ENCODE measurements at places on chromosomes 12 and 14.
A peak's percentile ranks its signal among the peaks of the same experiment; 100 is the strongest.

DNA sequence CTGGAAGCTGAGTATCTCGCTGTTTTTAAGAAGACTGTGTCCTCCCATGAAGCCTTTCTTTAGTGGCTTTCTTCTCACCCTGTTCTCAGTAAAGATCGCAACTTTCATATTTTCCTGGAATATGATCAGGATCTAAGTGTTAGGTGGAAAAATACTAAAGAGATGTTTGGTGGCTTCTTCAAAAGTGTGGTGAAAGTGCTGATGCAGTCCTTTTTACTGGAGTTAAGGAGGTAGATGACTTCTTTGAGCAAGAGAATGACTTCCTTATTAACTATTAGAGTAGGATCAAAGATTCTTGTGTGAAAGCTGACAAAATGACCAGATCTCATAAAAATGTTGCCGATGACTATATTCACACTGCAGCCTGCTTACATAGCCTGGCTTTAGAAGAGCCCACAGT, 141.6 kb downstream of the SLC5A8 start:
- DNase-seq, result no peak

GRCh38 chr14:36439766-36440165, 80.3 kb downstream of the NKX2-1 start:
- DNase-seq, result no peak

DNA sequence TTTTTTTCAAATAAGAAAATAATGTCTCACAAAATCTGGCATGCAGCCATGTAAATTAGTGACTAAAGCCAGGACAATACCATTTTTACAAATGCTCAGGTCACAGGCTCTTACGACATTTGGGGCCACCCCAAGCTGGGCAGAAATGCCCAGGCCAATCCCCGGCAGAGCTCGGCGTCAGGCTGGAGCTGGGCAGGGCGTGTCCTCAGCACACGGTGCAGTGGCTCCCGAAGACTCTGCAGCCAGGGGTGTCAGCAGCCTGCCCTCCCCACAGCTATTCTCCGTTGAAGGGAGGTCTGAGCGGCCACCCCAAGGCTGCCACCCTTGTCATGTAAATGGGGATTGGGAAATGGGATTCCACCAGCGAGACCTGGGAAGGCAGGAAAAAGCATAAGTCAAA, 158.6 kb downstream of the DICER1 start:
- no peak for DNase-seq

DNA sequence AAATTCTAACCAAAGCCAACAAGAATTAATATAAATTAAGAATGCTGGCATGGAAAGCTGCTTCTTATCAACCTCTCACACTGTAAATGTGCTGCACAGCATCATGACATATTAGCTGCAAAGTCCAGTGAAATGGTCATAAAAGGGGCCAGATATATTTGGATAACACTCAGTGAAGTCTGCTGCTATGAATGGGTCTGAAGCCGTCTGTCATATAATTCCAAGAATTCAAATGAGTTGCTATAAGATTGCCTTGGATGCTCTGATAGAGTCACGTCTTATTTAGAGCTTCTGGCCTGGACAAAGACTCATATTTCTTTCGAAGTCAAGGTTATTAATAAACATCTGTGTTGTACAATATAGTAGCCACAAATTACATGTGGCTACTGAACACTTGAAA, 54.3 kb upstream of the OVCH1 start:
- DNase-seq, result no peak

DNA sequence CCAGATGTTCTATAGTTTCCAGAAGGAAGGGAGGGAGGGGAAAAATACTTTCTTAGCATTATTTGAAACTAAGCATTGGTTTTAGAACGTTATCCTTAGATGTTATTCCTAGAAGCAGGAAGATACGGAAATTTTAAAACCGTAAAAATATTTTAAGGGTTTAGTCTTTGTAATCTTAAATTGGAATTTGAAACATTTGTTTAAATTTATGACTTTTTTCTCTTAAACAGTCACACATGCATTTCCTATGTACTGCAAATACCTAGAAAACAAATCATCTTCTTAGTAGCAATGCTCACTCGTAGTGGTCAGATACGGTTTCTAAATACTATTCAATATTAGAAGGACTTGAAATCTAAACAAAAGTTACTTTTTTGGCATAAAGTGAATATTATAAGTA, 282.0 kb downstream of the ERC1 start:
- no peak for DNase-seq

DNA sequence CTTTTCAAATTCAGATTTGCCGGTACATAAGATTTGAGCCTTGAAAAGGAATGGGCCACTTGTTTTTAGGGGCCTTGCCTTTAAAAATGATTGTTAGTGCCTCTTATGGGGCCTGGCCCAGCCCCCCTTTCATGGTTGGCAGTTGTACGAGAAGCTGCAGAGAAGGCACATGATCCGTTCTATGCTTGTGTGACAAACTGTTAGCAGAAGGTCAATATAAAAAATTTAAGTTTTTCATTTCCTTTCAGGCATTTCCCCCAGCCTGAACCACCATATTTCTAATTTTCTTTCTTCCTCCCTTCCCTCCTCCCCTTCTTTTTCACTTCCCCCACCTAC, 119.1 kb downstream of the PLXNC1 start:
- no peak for DNase-seq

DNA sequence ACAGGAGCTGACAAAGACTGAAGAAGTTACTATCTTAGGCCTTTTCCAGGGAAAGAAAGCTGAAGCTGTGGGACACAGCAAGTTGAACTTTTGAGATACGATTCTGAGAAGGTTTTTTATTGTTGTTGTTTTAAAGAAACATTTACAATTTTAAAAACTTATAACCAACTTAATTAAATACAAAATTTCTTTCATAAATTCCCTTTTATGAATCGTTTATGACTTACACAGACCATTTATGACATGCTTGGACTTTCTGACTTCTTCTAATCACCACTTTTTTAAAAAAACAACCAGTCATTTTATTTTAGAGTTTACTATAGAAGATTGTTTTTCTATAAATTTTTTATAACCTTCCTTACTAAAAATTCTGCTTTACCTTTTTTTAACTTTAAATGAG, 68.7 kb downstream of the DHRS2 start:
- DNase-seq, result peak; percentile 26

DNA sequence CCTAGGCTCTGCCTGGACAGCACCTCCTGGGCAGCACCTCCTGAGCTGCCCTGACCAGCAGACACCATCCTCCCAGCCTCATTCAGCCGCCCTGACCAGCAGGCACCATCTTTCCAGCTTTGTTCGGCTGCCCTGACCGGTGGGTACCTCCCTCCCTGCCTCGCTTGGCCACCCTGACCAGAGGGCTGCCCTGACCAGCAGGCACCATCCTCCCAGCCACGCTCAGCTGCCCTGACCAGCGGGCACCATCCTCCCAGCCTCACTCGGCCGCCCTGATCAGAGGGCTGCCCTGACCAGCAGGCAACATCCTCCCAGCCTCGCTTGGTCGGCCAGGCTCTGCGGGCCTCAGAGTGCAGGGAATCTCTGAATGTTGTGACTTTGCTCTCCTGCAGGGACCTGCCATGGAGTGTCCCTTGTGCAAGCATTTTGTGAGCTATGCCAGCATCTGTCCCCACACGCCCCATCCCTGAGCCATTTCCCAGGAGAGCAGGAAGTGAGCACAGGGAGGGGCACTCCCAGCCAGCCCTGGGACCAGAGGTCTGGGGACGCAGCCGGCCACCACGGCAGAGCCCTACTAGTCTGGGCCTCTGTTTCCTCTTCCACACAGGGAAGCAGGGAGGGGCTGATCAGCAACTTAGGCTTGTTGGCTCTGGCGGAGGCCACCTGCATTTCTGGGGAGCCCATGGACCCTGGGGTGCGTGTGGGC, 265.5 kb downstream of the SEC23A start:
- no peak for DNase-seq

GRCh38 chr12:130439250-130439649, 101.6 kb downstream of the PIWIL1 start:
- no peak for DNase-seq

DNA sequence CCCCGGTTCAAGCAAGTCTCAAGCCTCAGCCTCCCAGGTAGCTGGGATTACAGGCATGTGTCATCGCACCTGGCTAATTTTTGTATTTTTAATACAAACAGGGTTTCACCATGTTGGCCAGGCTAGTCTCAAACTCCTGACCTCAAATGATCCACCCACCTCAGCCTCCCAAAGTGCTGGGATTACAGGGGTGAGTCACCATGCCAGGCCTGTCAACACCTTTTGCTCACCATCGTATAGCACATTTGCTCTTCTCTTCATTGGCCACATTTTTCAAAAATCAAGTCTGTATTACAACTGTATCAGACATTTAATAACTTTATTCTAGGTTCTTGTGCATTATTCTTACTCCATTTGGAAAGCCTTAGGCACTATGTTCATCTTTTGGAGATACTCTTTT, 50.3 kb downstream of the BCAT1 start:
- no peak for DNase-seq

- DNase-seq, result peak; percentile 80
These were observed 53.3 kb downstream of the RBM19 start for GRCh38 chr12:113912760-113913329.

Data from NCI-H82 (cell line).